ENCODE measurements at places on chromosomes 6 and 20.

GRCh38 chr6:158978757-158979156 lies 21.2 kb downstream of the RSPH3 start:
- no peak for DNase-seq

DNA sequence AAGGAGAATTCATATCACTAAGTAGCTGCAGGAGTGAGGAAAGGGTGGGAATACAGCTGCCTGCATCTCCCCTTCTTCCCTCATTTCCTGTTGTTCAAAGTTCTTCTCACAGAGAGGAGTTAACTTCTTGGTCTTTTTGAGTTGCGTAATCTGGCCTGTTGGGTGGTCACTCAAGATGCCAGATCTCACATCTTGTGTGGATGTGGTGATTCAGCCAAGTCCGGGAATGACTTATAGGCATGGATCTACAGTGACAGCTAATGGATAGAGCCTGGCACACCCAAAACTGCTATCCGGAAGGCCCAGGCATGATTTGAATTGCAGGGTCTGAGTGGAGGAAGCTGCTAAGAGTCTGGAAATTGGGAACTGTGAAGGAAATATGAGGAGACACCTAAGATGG lies 100.2 kb upstream of the SLC35B3 start:
- no peak for DNase-seq

DNA sequence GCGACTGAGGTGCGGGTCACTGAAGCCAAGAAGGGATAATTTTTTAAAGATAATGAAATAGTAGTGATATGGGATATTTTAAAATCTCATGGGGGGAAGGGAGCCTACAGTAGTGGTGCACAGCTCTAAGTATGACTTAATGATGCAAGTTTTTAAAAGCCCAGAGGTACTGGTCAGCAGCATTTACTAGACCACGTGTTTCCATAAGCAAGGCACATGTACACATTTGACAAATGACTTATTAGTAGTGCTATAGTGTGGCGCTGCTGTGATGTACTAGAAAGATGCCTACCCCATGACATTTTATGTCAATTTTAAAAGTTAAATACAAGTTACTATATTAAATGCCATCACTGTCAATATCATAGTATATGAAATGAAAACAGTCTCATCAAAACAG lies 7.5 kb upstream of the LINC00237 start:
- DNase-seq = no peak

DNA sequence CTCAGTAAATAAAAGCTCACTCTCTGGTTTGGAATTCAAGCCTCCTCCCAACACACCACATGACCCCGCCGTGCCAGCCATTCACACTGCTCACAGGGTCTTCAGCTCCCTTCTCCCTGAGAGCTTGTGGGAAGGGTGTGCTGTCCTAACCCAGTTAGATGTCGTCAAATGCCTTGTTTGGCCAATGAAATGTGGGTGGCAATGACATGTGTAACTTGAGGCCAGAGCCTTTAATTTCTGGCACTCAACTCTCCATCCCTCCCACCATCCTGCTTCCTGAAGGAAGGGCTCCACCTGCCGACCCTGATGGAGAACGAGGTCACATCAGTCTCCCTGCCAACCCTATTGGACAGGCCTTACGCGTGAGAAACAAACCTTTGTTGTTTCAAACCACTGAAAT lies 224.5 kb upstream of the AGPAT4 start:
- DNase-seq = no peak

- DNase-seq = no peak
Observed at GRCh38 chr6:37820718-37821079, 1.2 kb downstream of the ZFAND3 start.

GRCh38 chr20:16191496-16191895 lies 381.8 kb downstream of the KIF16B start:
- no peak for DNase-seq

DNA sequence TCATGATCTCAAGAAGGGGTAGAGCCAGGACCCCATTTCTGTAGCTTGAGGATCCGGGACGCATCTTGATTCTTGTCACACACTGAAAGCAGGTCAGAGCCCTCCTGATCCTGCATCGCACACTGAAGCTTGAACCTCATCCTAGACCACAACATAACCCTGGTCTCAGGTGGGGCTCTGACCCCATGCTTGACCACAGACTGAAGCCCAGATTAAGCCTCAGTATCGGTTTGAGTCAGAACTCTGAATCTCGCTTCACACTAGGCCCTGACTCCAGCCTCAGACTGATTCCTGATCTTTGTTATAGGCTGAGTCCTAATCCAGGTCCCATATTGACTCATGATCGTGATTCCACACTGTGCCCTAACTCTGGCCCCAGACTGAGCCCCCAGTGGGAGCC lies 8.5 kb upstream of the RSPO4 start:
- no peak for DNase-seq
